Gastrocnemius medialis (tissue), 4 donors: ENCODE measurements at places on chromosomes 13 and 19. TPM values are rescaled to one million over a fixed set of nuclear protein-coding genes. Genes with fewer than 3 reads are reported as not detected.

SOX1 gene
- total RNA-seq = not detected

DNA sequence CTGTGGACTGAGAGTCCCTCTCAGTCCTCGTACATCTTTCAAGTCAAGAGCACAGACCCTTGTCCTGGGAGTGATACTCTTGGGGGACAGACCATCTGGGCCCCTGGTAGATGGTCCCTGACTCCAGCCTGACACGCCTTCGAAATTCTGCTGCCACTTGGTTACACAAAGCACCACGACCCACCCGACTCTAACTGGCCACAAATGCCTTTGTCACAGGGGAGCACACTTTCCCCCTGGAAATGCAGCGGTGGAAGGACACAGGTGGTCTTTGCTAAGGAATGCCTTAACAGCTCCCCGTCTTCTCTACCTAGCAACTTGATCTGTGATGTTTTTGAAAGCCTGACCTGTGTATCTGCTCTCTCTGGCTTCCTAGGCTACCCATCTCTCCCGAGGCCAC, 13.8 kb upstream of the DHRS12 start:
- H3K27ac ChIP-seq = no peak overlapping the region
- peaks cover 16% of the 10 kb centered on the region for H3K4me1 ChIP-seq
- H3K36me3 ChIP-seq = no peaks in the 10 kb centered on the region
- DNase-seq = no peak
- H3K27me3 ChIP-seq = no peaks in the 10 kb centered on the region

ZNF578 gene
- 0.63 TPM for total RNA-seq

DNA sequence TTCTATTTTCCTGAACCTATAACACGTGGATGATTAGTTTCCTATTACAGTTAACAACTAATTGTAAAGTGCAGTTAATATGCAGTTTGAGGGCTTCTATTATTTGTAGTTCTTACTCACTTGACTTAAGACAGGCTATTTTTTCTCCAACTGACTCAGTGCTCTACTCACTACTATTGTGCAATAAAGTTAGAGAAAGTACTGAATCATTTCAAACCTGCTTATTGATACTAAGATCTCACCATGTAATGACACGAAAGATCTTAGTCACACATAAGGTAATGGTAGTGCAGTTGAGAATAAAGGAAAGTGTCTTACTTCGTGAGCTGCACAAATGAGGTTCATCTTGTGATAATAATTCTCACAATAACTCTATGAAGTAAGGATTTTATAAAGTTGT, 22.8 kb upstream of the ITM2B start:
- H3K4me3 ChIP-seq = no peak overlapping the region
- no peak overlapping the region for H3K27ac ChIP-seq
- no peak for DNase-seq
- H3K27me3 ChIP-seq = no peaks in the 10 kb centered on the region
- no peaks in the 10 kb centered on the region for H3K36me3 ChIP-seq

DNA sequence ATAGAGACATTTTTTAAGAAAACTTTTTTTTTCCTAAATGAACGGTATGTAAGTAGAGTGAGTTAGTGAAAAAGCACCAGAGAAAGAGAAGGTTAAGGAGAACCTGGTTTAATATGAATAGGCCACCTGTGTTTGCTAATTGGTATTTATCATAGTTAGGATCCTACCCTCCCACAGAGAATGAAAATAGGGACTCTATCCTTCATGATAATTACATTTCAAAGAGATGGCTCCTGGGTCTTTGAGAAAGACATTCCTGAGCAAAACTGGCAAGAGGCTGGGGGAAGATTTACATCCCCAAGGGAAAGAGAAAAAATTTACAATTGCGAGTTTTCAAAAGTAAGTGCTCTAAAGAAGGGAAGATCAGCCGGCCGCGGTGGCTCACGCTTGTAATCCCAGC, 1284.5 kb downstream of the SLITRK1 start:
- no peaks in the 10 kb centered on the region for H3K27me3 ChIP-seq
- H3K27ac ChIP-seq = no peak overlapping the region
- no peaks in the 10 kb centered on the region for H3K36me3 ChIP-seq
- no peaks in the 10 kb centered on the region for H3K4me1 ChIP-seq
- no peak overlapping the region for H3K4me3 ChIP-seq
- no peak for DNase-seq

- DNase-seq = no peak
- H3K4me1 ChIP-seq = peaks cover 85% of the 10 kb centered on the region
- no peaks in the 10 kb centered on the region for H3K27me3 ChIP-seq
- H3K27ac ChIP-seq = peak overlapping the region; percentile 72
Measured at GRCh38 chr13:40564342-40565001, 102.0 kb downstream of the FOXO1 start.
